ENCODE measurements at places on chromosomes 16 and 17. TPM values are rescaled to one million over a fixed set of nuclear protein-coding genes. Genes with fewer than 3 reads are reported as not detected.
A peak's percentile ranks its signal among the peaks of the same experiment; 100 is the strongest.

Gene RHBDL3
- 0.55 TPM for total RNA-seq

Gene SARM1
- total RNA-seq = 17.5 TPM

- no peak for DNase-seq
Measured at GRCh38 chr17:4156750-4157381, 13.9 kb downstream of the CYB5D2 start.

GRCh38 chr17:32755045-32755805 is 121.7 kb downstream of the MYO1D start:
- no peak for DNase-seq

- DNase-seq = peak; percentile 50
Measured at GRCh38 chr17:81322271-81323082, 27.4 kb upstream of the SLC38A10 start.

- no peak for DNase-seq
Measured at GRCh38 chr17:73224237-73224636, 31.4 kb downstream of the COG1 start.

- no peak for DNase-seq
Measured at GRCh38 chr16:854808-855410, 54.4 kb upstream of the GNG13 start.

DNA sequence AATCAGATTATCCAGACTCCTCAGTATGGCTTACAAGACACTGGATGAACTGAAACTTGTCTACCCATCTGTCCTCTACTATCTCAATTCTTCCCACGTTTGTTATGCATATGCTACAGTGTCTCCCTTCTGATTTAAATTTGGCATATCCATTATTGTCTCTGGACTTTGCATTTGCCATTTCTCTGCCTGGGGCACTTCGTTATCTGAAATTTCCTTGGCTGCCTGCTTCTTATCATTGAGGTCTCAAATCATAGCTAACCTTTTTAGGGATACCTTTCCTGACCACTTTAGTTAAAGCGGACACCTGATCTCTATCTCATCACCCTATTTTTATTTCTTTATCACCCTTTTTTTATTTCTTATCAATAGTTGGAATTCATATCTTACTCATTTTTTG is 853.4 kb downstream of the KCNJ2 start:
- DNase-seq = no peak

DNA sequence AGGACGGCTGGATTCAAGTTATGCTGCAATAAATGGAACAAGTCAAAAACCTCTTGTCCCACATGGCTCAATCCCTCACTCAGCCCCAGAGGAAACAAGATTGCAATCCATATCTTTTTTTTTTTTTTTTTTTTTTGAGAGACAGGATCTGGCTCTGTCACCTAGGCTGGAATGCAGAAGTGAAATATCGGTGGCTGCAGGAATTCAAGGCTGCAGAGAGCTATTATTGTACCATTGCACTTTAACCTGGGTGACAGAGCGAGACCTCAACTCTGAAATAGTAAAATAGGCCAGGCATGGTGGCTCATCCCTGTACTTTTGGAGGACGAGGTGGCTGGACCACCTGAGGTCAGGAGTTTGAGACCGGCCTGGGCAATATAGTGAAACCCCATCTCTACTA is 2.7 kb upstream of the PDE6G start:
- no peak for DNase-seq

GRCh38 chr17:49687878-49688491 is 10.1 kb upstream of the SPOP start:
- DNase-seq = peak; percentile 32

- DNase-seq = peak; percentile 67
Measured at GRCh38 chr17:29292992-29293889, 707 bp downstream of the NUFIP2 start.

DNA sequence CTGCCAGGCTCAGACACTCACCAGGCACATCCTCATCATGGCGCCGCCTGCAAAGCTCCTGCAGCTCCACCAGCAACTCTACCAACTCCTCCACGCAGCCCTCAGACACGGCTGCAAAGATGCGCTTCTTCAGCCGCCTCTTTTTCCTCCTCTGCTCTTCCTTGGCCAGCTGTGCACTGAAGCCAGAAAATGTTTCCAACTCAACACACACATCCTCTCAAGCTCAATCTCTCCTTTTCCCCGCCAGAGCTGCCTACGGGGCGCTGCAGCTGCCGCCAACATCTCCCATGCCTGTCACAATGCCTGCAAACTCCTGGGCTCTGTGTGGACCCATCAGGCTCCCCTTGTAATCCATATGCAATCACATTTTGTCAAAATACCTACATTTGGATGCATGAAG is 14.2 kb downstream of the TRPV3 start:
- no peak for DNase-seq

GRCh38 chr17:17556671-17557070 is 34.8 kb downstream of the PEMT start:
- no peak for DNase-seq

DNA sequence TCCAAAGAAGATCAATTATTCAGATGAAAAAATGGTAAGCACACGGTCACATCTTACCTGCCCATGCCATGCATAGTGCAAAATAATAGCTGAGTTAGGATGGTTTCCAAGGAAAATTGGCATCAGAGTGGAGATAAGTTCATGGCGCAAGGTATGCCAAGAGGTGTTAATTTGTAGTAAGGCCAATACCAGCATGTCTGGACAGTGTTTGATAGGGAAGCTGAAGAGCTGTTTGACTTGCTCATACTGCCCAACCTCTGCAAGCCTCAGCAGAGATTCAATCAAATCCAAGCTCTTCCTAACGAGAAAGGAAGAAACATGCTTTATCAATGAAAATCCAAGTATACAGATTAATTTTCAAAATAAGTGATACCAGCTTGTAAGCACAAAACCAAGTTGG is 51.0 kb downstream of the CNOT1 start:
- DNase-seq = no peak

Measured in activated CD4-positive, alpha-beta memory T cell treated with anti-CD3 and anti-CD28 coated beads, Interleukin-2, amount 10 ng/mL, durations not matched to agents 7 days and 5 days (primary cell).